ENCODE measurements at places on chromosomes 5 and 9. TPM values are rescaled to one million over a fixed set of nuclear protein-coding genes. Genes with fewer than 3 reads are reported as not detected.

Gene NDUFS4
- 107 TPM for total RNA-seq

Gene AK3
- 44.6 TPM for total RNA-seq

Gene CENPH
- total RNA-seq: 27.4 TPM

Gene SLC27A6
- 0.03 TPM for total RNA-seq

Gene MLANA
- not detected for total RNA-seq

Gene IFT74
- total RNA-seq: 12.1 TPM

Gene ADCY2
- total RNA-seq: not detected

Gene PCDHA4
- total RNA-seq: 1.8 TPM

Gene CNOT6
- total RNA-seq: 18.0 TPM

Gene FYB1
- 11.5 TPM for total RNA-seq

Gene GLDC
- 10.7 TPM for total RNA-seq

Gene ENG
- 0.15 TPM for total RNA-seq

Gene MAPK9
- 32.8 TPM for total RNA-seq

Gene IFNA13
- total RNA-seq: not detected

Gene GARIN3
- total RNA-seq: not detected

Gene PNPLA7
- total RNA-seq: 0.44 TPM

Gene HRH2
- 0.34 TPM for total RNA-seq

Gene TERT
- 2.9 TPM for total RNA-seq

Gene POU5F2
- 0.02 TPM for total RNA-seq

Measured in A549 treated with AZD2906 at 1 μM for 4 hours (cell line).